ENCODE measurements at places on chromosomes 12 and 14.

GRCh38 chr14:34078117-34078743 is 127.4 kb upstream of the EGLN3 start:
- peak; percentile 42 for DNase-seq

DNA sequence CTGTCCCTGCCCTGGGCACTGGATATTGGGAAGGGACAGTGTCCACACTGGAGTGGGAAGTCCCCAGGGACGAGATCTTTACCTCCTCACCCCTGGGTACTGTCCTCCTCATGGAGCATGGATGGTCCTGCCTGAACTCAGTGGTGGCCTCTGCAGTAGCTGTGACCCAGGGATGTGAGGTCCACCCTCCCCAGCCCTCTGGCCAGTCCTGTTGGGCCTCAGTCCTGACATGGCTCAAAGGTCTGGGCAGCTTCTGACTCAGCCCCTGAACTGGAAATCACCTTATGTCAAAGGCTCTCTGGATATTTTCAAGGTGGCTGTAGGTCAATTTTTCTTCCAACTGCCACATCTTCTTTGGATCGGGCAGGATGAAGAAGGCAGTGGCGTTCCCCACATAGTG is 24.4 kb downstream of the SERPINA1 start:
- no peak for DNase-seq

DNA sequence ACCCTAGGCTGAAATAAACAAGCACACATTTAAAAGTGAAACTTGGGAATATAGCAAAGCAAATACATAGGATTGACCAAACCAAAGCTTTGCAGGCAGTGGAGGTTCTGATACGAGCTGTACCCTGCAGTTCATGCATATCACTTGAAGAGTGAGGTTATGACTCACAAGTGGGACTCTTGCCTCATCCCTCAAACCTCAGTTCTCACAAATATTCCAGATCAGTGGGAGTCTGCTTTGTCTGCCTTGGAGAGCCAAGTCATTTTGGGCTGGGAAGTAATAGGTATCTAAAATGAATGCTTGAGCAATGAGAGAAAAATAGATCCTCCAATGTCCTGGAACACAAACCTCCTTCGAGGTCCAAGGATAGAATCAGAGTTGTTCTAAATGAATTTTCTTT is 116.4 kb downstream of the LRIG3 start:
- peak; percentile 87 for DNase-seq

- no peak for DNase-seq
Observed at GRCh38 chr12:121260091-121260490, 36.4 kb downstream of the CAMKK2 start.

DNA sequence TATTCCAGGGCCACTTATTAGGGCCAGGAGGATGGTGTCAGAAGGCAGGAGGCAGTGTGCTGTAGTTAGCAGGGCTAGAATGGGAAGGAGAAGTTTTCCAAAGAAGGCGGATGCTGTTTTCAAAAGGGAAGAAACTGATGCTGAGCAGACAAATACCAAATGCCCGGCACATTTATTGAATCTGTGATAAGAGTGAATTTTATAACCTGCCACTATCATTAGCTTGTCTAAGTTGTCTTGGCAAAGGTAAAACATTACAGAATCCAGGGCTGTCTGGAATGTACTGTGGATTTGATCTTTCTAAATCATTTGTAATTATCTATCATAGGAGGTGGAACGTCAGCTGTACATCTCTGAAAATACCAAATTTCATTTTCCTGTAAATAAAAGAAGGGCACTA is 40.8 kb downstream of the NDUFA12 start:
- DNase-seq = no peak

DNA sequence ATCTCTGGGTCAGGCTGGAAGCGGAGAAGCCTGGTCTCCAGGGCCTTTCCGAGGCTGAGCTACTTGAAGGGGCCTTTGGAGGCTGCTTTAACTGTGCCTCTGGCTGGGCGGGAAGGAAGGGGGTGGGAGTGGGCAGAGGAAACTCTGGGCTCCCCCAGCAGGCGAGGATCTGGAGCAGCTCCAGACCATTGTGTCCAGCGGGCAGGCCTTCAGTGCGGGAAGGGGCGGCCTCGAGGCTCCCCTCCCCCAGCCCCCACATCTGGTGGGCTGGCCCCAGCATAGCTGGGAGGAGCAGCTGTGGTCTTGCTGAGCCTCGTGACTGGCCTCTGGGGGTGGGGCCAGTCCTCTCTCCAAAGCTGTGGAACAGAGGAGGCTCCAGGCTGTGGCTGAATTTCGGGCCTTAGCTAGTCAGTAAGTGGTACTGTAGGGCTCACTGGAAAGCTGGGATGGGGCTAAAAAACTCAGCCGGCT is 3.4 kb downstream of the TAMALIN start:
- peak; percentile 81 for DNase-seq

GRCh38 chr12:131794061-131794460 is 34.1 kb upstream of the MMP17 start:
- DNase-seq = no peak

- DNase-seq = peak; percentile 63
Observed at GRCh38 chr12:12684375-12685106, 11.4 kb downstream of the GPR19 start.

DNA sequence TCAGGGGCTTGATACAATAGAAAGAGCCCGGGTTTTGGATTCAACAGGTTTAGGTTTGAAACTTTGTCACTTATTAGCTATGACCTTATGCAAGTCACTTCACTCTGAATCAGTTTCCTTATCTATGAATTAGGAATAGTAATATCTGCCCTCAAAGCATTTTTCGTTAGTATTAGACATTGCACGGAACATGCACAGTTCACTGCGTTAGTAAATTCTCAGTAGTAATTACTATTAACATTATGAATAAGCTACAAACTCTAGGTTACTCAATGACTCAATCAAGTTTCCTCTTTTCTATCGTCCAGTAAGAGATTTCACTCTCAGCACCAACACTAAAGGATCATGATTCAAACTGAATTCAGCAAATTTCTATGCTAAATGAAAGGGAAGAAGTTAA is 150.3 kb downstream of the CEP83 start:
- DNase-seq = no peak

GRCh38 chr14:36513012-36513420 is 7.0 kb downstream of the NKX2-1 start:
- no peak for DNase-seq

- peak; percentile 100 for DNase-seq
Observed at GRCh38 chr12:6336079-6336888, 5.6 kb downstream of the TNFRSF1A start.

DNA sequence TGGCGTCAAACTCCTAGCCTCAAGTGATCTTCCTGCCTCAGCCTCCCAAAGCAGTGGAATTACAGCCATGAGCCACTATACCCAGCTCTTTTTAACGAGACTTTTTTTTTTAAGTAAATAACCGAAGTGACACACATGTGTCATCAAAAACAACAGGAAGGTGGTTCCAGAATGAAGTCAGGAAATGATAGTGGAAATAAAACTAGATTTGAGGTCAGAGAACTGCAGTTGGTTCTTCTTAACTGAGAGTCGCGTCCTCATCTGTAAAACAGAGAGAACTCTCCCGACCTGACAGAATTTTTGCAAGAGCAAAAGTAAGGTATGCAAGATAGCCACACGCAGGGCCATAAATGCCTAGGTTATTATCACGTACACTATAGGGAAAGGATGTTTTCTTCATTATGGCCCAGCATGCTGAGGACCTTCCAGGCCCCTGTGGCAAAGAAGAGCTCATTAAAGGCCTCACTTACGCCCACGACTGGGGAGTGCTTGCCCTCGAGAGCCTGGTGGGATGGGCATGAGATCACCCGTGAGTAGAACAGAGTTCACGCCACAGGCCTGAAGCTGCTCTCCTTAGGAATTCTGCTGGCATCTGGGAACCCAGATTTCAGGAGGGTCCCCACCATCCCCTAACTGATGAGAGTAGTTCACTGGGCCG is 67.2 kb downstream of the SCARB1 start:
- DNase-seq = no peak

Data from fibroblast of skin of back (primary cell).